ENCODE measurements at places on chromosomes 16 and 17.

DNA sequence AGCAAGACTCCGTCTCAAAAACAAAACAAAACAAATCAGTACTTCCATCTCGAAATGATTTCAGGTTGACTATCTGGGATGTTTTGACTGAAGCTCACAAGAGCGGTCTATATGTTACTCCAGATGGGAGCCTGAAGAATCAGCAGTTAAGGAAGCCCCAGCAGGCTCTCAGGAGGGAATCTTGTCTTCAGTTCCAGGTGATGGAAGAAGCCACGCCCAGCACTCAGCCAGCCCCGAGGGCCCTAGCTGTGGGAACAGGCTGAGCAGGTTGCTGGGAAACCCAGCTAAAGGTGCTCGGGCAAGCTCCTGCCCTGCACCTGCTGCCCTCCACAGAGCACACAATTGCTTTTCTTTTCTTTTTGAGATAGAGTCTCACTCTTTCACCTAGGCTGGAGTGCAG lies 32.4 kb downstream of the WIPI1 start:
- DNase-seq = no peak

- no peak for DNase-seq
Measured at GRCh38 chr16:67169011-67169451, 1.3 kb upstream of the NOL3 start.

DNA sequence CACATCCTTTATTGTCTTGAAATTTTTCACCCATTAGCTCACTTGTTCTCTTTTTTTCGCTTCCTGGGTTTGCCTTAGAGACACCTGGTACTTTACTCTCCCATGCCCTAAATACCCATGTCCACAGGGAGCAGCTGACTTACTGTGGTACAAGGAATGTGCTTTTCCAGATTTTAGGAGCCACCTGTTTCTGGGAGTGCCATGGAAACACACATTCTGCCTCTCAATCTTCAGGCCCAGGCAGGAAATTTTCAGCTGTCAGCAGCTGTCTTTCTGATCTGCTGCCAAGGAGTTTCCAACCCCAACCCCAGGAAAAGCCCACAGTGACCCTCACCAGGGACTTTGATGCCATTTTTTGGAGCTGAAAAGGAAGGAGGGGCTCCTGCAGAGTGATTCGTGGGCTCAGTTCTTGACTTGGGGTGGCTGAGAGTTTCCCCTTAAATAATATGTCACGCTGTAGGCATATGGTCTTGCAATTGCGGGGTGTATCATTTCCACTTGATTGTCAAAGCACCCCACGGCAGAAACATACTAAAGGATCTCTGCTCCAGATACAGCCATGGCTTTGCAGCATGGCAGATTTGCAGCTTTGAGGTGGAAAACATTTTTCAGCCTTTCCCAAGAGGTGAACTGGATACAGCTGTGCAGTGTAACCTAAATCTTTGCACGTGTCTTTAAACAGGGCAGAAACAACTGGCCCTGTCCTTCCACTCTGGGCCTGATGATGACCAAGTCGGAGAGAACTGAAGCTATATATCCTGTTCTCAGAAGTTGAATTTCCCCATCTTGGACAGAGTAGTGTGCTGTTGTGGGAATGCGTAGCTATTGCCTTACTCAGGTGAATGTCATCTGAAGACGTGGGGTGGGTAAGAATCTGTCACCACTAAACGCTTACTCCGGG lies 19.2 kb downstream of the RBFOX1 start:
- peak; percentile 57 for DNase-seq

DNA sequence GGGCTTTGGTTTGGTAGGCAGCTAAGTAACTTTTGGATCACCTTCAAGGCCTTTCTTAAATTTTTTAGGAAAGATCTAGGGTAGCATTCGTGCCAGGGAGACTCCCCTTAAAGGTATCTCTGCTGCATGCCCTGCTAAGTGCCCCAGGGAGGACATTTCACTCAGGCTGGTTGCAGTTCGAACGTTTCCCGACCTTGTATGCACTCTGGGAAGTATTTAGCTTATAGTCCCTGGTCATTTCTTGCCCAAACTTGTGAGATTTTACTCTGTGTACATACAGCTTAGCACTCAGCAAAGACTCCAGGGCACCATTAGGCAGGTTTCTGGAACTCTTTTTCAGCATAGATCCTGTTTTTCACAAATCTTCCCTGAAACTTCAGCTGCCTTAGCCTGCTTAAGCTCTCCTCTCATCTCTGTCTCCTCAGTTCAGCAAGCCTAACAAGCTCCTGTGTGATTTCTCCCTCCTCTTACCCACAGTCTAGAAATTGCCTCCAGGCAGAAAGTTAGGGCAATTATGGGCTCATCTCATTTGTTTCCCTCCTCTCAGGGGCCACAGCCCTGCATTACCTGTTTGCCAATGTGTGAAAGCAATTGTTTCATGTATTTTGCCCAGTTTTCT lies 84.6 kb downstream of the MRTFB start:
- DNase-seq = no peak

GRCh38 chr17:43721537-43722268 lies 36.9 kb downstream of the SOST start:
- DNase-seq = no peak

- DNase-seq = no peak
Measured at GRCh38 chr16:26175944-26176343, 484.2 kb downstream of the HS3ST4 start.

DNA sequence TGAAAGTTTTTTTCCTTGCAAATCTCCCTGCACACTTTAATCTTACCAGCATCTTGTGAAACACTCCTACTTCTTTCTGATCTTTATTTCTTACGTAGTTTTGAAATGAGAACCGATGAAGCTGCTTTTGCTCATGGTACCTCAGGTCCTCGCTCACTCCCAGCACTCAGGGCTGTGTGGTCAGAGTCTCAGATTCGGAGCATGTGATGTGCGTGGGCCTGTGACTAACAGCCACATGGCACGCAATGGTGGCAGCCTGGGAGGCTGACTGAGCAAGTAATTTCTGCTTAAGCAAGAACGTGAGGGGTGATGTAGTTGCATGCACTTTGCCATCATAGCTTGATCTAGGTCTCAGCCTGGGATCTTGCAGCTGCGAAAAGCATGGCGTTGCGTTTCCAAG lies 624.3 kb downstream of the MAF start:
- no peak for DNase-seq

DNA sequence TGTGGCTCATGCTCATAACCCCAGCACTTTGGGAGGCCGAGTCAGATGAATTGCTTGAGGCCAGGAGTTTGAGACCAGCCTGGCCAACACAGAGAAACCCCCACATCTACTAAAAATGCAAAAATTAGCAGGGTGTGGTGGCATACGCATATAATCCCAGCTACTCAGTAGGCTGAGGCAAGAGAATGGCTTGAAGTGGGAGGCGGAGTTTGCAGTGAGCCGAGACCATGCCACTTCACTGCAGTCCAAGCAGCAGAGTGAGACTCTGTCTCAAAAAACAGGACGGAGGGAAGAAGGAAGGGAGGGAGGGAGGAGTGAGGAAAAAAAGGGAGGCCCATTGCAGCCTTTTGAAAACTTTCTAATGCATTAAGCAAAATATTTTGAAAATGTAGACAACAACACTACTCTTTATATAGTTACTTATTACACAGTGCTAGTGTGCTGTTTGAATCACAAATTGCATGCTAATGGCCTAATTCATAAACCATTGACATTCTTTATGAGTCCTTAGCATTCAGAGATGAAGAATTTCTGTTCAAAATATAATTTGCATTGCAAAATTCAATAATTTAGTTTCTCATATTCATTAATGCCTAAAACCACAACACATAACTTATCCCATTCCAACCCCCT lies 59.4 kb downstream of the TMEM114 start:
- DNase-seq = no peak

DNA sequence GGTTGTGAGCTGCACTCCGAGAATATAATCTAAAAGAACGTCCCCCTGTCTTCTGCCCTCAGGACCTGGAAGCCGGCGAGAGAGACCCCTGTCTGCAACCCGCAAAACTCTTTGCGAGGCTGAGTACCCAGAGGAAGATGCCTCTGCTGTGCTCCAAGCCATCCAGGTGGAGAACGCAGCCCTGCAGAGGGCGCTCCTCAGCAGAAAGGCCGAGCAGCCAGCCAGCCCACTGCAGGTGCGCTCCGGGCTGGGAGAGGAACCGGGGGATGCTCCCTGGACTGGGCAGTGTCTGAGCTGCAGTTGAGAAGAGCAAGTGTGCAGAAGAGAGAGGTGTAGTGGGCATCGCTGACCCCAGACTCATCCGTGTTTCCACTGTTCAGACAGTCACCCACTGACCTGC lies 148.3 kb downstream of the KATNIP start:
- no peak for DNase-seq

DNA sequence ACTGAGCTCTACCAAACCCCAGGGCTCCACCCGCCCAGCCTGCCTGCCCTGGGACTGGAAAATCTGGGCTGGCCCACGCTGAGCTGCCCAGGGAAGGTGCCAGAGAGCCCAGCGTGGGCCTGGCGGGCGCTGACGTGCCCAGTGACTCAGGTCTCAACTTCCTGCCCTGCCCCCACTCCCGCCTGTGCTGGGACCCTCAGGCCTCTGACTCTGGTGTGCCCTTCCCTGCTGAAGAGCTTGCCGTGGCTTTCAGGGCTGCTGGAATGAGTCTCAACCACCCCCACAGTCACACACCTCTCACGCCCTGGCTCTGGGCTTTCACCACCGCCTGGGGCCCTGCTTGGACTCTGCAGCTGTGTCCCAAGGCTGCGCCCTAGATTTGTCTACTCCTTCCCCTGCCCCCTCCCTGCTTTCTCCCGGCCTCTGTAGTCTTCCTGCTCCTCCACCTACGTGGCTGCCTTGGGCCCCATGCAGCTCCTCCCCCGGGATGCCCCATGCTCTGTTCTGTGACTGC lies 10.4 kb downstream of the LLGL1 start:
- DNase-seq = no peak

DNA sequence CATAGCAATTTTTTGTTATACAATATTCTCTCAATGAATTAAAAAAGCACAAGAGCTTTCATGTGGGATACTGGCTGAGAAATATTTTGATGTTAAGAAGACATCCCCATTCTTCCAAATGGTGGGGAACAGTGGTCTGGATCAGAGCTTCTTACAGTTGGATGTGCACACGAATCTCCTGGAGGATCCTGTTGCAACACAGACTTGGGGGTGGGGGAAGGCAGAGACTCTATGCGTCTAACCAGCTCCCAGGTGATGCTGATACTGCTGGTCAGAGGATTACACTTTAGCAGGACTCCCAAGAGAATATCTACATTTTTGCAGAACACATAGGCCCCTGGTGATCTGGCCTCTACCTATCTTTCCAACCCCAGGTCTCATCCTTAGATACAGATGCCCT lies 108.3 kb downstream of the SPACA3 start:
- DNase-seq = no peak

DNA sequence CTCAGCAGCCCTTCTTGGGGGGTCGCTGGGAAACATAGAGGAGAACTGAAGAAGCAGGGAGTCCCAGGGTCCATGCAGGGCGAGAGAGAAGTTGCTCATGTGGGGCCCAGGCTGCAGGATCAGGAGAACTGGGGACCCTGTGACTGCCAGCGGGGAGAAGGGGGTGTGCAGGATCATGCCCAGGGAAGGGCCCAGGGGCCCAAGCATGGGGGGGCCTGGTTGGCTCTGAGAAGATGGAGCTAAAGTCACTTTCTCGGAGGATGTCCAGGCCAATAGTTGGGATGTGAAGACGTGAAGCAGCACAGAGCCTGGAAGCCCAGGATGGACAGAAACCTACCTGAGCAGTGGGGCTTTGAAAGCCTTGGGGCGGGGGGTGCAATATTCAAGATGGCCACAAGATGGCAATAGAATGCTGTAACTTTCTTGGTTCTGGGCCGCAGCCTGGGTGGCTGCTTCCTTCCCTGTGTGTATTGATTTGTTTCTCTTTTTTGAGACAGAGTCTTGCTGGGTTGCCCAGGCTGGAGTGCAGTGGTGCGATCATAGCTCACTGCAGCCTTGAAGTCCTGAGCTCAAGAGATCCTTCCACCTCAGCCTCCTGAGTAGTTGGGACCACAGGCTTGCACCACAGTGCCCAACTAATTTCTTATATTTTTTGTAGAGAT lies 3.4 kb downstream of the STH start:
- DNase-seq = peak; percentile 66

DNA sequence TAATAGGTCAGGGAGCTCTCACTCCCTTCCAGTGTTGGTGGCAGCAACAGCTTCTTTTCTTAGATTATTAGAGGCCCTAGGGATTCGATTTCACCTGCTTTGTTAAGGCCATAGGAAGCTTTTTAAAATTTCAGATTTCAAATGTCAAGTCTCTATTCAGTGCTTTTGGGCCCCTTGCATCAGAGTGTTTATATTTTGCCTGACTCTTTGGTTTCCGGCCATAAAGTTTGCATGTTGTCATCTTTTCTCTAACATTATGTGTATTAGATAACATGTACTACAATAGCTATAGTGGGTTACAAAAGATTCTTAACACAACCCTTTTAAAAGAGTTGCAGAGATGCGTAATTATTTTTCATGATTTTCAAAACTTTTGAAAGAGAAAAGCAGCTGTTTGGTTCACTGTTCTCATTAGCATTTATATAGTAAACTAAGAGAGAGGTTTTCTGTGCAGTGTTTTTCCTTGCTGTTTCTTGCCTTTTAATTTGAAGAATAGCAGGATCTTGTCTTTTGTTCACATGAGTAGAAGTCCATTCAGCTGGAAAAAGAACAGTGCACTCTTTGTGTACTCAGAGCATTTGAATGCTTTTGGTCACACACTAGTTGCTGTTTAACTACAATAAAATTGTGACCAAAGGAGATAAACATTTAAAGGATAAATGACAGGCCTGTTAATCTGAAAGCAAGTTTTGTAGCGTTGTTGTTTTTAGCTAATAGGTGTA lies 52.5 kb downstream of the FTO start:
- DNase-seq = no peak

DNA sequence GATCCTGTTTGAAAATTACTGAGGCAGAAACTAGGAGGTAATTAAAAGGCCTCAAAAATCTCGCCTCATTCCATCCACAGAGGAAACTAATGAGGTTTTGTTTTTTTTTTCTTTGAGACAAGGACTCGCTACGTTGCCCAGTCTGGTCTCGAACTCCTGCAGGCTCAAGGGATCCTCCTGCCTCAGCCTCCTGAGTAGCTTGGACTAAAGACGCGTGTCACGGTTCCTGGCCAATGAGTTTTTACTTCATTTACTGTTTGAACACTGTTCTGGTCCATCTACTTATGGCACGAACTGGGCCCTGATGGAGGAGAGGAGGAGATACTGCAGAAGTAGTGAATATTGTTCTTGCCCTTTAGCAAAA lies 600 bp upstream of the BLTP2 start:
- no peak for DNase-seq

GRCh38 chr17:19748807-19749193 lies 702 bp upstream of the ALDH3A1 start:
- DNase-seq = no peak

DNA sequence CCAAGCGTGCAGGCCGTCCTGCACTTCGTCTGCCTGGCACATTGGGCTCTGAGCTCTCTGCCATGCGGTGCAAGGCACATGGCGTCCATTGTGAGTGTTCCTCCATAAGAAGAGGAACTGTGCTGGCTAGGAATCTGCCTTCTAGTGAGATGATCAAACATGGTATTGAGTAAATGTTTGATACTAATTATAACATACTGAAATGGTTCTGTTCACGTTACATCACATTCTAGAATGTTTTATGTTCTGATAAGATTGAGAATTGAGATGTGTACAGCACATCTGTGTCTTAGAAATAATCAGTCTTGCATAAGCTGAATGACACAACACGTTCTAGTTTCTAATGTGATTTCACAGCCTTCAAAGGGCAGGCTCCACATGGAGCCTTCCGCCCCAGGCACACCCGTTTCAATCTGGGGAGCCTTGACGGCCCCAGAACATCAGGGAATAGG lies 42.9 kb downstream of the USP10 start:
- DNase-seq = no peak

All from hindlimb muscle (tissue), 1 donor.